PC-9 (cell line): ENCODE measurements at places on chromosomes 1 and 21.

- H3K4me1 ChIP-seq = peaks cover 34% of the 10 kb centered on the region
- H3K27me3 ChIP-seq = no peaks in the 10 kb centered on the region
- peak overlapping the region; percentile 96 for H3K4me3 ChIP-seq
- DNase-seq = peak; percentile 75
Measured at GRCh38 chr1:210233495-210234328, 1.1 kb downstream of the SERTAD4 start.

DNA sequence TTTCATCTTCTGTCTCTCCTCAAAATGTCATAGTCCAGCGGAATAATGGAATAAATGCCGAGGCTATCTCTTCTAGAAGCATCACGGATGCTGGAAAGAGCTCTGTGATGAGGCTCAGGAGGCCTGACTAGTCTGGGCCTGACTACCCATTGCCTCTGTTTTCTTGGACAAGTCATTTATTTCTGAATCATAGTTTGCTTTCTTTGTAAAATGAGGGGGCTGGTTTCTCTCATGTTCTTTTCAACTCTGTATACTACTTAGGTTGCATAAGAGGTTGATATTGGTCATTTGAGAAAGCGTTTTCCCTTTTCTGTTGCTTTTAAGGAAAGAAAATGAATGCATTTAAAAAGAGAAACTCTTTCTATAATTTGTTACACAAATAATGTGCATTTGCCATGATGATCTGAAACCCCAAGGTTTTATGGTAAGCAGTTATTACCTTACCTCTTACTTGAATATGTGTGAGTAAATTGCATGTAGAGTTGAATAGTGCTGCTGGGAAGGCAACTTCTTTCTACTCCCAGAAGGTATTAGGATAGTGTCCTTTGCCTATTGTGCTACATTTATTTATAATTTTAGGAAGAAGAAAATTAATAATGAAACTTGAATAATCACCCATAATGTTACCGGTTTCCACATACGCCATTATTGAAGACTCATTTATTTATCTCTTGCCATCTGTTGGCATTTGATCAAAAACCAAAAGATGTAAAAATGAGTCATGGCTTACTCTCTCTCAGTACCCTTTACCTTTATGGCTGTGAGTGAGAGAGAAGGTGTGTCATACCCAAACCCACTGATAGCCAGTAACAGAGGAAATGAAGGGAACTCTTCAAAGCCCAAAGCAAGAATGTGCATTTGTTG lies 179.1 kb downstream of the FASLG start:
- no peak overlapping the region for H3K27ac ChIP-seq
- no peak overlapping the region for H3K4me3 ChIP-seq
- no peaks in the 10 kb centered on the region for H3K36me3 ChIP-seq
- DNase-seq = no peak
- H3K4me1 ChIP-seq = peaks cover 10% of the 10 kb centered on the region

DNA sequence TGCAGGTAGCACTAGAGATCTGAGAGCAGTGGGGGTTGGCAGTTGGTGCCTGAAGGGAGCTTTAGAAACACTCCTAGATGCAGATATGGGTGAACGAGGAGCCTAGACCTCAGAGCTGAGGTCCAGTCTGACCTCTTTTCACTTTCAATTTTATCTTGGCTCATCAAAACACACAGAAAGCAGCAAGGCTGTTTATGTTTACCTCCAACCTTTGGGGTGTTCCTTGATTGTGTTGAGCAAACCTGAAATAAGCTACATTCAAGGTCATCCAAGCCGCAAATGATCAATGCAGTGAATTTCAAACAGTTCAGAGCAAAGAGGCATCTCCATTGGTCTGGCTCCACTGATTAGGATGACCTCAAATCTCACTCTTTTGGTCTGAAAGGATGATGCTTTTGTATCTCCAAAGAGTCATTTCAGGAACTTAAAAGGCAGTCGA lies 1.3 kb downstream of the LY9 start:
- peaks cover 21% of the 10 kb centered on the region for H3K4me1 ChIP-seq
- H3K27me3 ChIP-seq = no peaks in the 10 kb centered on the region
- no peak for DNase-seq
- H3K27ac ChIP-seq = no peak overlapping the region

- H3K27me3 ChIP-seq = peaks cover 3% of the 10 kb centered on the region; the same call in 1 of the 2 replicates
- no peak for DNase-seq
- H3K4me3 ChIP-seq = no peak overlapping the region
- no peaks in the 10 kb centered on the region for H3K4me1 ChIP-seq
Measured at GRCh38 chr21:31830701-31831100, 42.1 kb upstream of the HUNK start.

DNA sequence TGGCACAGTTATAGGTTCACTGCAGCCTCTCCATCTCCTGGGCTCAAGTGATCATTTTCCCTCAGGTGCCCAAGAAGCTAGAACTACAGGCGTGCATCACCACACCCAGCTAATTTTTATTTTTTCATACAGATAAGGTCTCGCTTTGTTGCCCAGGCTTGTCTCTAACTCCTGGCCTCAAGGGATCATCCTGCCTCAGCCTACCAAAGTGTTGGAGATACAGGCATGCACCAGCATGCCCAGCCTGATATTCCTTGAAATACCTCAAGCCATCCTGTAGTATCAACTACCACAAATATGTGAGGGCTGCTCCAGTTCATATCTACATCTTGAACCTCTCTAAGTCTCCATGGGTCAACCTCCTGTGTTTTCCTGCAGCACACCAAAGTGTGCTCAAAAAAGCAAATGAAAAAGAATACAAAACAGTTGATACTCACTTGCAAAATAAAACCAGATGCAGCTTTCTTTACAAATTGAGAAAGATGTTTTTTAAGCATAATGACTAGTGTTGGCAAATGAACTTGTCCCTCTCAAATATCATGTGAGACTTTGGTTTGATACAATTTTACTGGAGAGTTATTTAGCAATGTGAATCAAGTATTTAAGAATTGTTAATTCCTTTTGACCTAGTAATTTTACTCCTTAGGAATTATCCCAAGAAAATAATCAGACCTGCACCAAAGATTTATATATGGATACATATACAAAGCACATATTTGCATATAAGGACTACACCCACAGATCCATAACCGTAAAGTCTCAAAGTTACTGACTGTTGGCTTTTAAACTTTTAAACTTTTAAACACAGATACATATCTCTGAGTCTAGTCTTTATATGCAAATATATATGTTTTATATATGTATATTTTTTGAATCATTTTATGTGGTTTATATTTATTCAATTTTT lies 197.7 kb downstream of the NRIP1 start:
- H3K36me3 ChIP-seq = no peaks in the 10 kb centered on the region
- no peak overlapping the region for H3K27ac ChIP-seq

DNA sequence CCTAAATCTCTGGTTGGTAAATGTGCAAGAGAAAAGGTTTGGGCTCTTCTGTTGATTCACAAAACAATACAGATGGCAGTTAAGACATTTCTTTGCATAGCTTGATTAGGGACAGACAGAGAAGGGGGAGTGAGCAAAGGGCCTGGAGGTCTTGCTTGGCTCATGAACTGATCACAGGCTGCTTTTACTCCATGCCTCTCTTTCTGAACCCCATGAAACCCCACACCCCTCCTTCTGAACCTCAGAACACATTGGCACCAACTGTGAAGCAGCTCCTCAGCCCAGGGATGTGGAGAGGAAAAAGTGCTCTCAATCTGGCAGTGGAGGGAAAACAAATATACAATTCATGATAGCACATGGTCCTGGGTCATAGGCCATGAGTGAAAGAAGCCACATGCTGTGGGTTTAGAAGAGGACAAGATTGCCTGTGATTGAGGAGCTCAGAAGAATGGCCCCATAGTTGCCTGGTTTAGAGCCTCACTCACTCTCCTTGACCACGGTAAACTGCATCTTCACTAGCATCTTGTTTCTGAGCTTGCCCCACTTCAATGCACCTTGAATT lies 111.6 kb upstream of the GADD45A start:
- peak overlapping the region; percentile 94 for H3K27ac ChIP-seq
- H3K27me3 ChIP-seq = no peaks in the 10 kb centered on the region
- H3K36me3 ChIP-seq = no peaks in the 10 kb centered on the region

GRCh38 chr1:115647919-115648650 lies 6.3 kb downstream of the VANGL1 start:
- no peak overlapping the region for H3K27ac ChIP-seq
- no peak for DNase-seq
- H3K36me3 ChIP-seq = peaks cover 35% of the 10 kb centered on the region

DNA sequence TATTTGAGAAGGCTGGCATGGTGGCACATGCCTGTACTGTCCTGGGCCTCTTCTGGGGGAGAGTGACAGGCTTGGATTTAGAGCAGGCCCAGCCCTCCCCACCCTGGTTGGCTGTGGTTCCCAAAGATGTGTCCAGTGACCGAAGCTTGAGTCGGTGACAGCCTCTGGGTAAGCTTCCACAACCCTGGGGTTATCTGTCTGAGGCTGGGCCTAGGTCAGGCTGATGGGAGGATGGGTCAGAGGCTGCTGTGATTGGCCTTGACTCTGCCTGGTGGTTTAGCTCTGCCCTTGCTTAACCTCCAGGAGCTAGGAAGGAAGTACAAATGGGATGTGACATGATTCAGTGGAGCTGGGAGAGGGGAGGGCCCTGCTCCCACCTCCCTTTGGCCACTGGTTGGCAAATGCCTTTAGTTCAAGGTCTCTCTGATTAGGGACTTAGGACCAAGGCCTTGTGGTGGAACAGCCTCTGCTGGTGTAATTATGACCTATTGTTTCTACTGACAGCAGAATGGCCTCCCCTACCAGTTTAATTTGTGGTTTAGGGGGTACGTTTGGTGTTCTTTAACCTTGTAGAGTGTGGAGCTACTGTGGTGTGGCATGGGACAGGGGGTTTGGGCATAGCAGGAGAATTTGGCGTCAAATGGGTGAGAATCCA lies 16.6 kb downstream of the NUDC start:
- no peaks in the 10 kb centered on the region for H3K4me1 ChIP-seq
- no peak overlapping the region for H3K4me3 ChIP-seq
- H3K27me3 ChIP-seq = no peaks in the 10 kb centered on the region
- no peak for DNase-seq
- no peak overlapping the region for H3K27ac ChIP-seq
- H3K36me3 ChIP-seq = no peaks in the 10 kb centered on the region

DNA sequence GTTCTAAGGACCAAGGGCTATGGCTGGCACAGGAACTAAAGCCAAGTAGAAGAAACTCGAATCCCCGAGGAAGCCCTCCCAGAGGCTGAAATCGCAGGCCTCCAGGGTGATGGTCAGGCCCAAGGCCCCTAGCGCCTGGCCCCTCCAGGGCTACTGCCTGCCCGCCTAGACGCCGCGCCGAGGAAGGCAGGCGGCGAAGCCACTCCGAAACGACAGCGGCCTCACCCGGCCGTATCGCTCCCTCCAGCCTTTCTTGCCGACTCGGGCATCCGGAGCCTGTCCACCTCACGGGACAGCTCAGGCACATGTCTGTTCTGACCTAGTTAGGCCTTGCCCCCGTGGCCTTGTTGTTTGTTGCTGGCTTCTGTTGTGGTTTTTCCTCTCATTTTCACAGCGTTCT lies 9.7 kb upstream of the LHX8 start:
- peaks cover 18% of the 10 kb centered on the region; the same call in 1 of the 2 replicates for H3K27me3 ChIP-seq
- H3K4me1 ChIP-seq = no peaks in the 10 kb centered on the region
- no peaks in the 10 kb centered on the region for H3K36me3 ChIP-seq
- H3K4me3 ChIP-seq = no peak overlapping the region
- DNase-seq = no peak
- H3K27ac ChIP-seq = no peak overlapping the region

- DNase-seq = no peak
- no peaks in the 10 kb centered on the region for H3K27me3 ChIP-seq
- H3K4me3 ChIP-seq = peak overlapping the region; percentile 87
Measured at GRCh38 chr1:20484519-20485462, 1.2 kb downstream of the CAMK2N1 start.

- DNase-seq = peak; percentile 76
- peak overlapping the region; percentile 81 for H3K4me3 ChIP-seq
- H3K27me3 ChIP-seq = no peaks in the 10 kb centered on the region
- H3K4me1 ChIP-seq = peaks cover 43% of the 10 kb centered on the region
- no peaks in the 10 kb centered on the region for H3K36me3 ChIP-seq
Measured at GRCh38 chr1:155226188-155226909, 17.9 kb downstream of the MTX1 start.

DNA sequence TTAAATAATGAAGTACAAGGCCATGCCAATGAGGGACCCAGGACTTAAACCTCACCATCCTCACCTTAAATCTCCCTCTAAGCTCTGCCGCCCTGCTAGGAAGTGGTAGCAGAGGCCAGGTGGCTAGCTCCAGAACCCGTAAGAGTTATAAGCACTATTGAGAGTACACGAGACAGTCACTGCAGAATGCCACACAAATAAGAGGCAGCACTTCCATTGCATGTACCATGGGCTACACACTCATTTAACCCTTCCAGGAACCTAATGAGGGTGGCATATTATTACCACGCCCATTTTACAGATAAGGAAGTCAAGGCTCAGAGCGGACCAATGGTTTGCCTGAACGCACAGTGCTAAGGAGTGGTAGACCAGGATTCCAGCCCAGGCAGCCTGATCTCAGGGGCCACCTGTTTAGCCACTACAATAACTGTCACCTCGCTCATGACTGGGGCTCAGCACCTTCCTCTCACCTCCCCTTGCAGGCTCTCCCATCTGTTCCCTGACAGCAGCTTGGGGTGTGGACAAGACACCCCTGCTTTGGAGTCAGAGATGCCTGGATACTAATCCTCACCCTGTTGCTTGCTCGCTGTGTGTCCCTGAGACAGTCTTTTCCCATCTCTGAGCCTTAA lies 54.8 kb upstream of the ID3 start:
- no peak for DNase-seq
- H3K36me3 ChIP-seq = no peaks in the 10 kb centered on the region
- H3K4me1 ChIP-seq = no peaks in the 10 kb centered on the region
- H3K4me3 ChIP-seq = no peak overlapping the region
- H3K27ac ChIP-seq = no peak overlapping the region

DNA sequence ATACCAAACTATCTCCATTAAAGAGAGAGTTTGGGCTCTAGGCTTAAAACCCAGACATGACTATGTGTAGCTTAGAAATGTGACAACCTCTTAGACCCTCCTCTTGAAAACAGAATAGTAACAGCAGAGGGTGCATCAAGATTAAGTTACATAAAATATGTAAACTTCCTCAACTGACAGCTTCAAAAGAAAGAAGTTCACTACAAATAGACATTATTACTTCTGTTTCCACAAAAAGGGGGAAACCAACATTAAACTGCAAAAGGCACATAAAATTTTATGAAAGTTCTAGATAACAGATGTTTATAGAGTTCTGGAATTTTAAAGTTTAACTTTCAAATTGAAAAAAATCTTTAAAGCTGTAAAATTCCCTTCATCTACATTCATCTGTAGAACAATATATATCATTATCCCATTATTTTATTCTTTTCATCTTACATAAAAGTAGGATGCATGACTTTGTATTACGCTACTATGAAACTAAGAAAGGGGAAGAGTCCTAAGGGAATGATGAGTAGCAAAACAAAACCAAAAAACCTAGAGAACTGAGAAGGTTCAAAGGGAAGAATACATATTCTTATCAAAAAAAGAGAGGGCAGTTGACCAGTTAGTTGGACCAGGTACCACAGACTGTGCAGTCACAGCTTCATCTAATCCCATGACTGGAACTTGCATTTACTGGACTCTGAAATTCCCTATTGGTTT lies 177.0 kb downstream of the SIPA1L2 start:
- no peaks in the 10 kb centered on the region for H3K36me3 ChIP-seq
- no peak for DNase-seq
- no peak overlapping the region for H3K27ac ChIP-seq
- no peak overlapping the region for H3K4me3 ChIP-seq
- H3K4me1 ChIP-seq = no peaks in the 10 kb centered on the region
- H3K27me3 ChIP-seq = no peaks in the 10 kb centered on the region
